ENCODE measurements at places on chromosomes 5 and 9.

- no peak for DNase-seq
Measured at GRCh38 chr9:22203371-22204138, 194.4 kb upstream of the CDKN2B start.

- no peak for DNase-seq
Measured at GRCh38 chr5:1508659-1509290, 15.0 kb downstream of the LPCAT1 start.

DNA sequence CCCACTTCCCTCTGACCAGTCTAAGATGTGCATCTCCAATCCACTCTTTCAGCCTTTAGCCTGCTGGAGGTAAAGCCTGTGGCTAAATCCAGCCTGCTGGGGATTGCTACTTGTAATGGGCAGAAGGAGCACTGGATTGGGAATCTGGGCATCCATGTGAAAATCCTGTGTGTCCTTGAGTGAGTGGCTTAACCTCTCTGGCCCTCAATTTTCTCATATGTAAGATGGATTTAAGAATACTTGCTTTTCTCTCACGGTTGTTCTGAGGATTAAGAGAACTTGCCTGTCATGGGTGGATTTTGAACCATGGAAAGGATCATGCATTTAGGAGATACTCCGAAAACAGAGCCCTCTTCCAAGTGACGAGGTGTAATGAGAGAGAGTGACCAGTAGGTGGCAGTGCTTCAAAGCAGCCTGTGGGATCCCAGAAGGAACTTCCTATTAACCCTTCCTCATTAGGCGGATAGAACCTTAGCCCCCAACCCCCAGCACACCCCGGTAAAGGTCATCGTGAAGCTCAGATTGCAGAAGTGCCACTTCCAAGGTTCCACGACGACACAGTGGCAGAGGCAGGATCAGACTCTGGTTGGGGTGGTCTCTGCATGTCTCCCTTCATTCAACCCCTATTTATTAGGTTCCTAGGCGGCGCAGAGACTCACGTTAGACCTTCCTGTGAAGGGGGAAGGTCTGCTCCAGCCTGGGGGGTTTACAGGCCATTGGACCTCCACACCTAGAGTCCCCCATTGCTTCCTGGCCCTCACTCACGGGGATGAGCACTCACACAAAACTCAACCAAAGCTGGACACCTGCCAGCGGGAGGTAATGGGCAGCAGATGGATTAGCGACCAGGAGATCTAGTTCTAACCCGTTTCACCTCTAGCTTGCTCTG is 68.7 kb upstream of the ZNF618 start:
- no peak for DNase-seq

DNA sequence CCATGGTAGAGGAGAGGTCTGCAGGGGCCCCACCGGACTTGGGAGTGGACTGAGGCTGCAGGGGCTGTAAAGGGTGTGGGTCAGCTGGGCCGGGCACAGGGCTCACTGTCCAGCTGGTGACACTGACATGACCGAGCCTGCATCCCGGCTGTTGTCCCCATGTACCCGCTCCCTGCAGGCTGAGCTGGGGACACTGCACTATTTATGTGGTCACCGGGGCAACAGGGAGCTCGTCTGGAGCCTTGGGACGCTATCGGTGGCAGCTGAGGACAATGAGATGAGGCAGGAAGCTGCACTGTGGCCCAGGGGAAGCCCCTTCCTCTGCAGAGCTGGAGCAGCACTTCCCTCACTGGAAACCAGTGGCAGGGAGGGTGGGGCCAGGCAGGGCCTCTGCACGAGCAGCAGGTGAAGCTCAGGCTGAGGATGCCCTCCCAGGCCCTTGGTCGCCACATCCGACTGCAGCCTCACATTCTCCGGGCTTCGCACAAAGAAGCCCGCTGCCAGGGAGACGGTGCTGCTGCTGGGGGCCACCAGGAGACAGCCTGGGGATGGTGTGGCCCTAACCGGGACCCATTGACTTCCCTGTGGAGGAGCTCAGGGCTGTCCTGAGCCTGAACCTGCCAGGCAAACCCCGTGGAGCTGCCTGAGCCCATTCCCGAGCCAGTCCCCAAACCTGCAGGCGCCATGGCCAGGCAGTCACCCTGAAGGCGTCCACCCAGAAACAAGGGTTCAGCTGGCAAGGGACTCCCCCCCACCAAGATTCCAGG is 26.4 kb downstream of the ZDHHC11B start:
- no peak for DNase-seq

GRCh38 chr5:14405706-14406553 is 175.7 kb upstream of the OTULINL start:
- DNase-seq: no peak

- no peak for DNase-seq
Measured at GRCh38 chr5:138849439-138849838, 25.7 kb downstream of the LRRTM2 start.

GRCh38 chr5:62960781-62961180 is 382.2 kb downstream of the LRRC70 start:
- no peak for DNase-seq

GRCh38 chr5:113792806-113793205 is 279.3 kb downstream of the YTHDC2 start:
- DNase-seq: no peak

DNA sequence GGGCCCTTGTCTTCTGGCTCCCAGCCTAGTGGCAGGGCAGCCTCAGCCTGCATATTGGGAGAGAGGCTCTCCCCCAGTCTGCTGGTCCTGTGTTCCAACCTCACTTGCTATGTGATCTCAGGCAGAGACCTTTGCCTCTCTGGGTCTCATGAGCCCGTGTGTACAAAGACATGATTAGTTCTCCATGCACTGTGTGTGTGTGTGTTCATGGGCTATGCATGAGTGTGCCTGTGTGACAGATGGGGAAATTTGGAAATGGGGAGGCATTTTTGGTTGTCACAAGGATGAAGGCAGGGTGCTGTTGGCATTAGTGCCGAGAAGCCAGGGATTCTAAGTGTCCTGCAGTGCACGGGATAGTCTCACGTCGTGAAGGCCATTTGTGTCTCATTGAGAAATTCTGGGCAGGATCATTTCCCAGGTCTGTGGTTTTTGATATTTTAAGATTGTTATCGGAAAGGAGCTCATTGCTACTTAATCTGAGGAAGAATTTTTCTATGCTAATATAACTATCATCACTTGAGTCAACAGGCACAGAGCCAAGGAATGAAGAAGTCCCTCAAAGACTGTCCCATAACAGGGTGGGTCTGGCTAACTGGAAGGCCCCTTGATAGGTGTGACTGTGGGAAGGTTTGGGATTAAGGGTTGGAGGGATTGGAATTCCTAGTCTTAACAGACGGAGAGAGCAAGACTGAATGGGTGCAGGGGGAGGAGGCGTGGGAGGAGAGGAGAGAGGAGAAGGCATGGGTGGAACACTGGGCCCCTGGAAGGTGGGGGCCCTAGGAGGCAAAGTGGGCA is 168.5 kb downstream of the RGS3 start:
- DNase-seq: no peak

- no peak for DNase-seq
Measured at GRCh38 chr9:1878811-1879210, 136.3 kb upstream of the SMARCA2 start.

GRCh38 chr9:121651295-121652020 is at the start of gene DAB2IP:
TSS of gene DAB2IP (plus strand) at chr9:121651634. CDS start at chr9:121651776, 142 bp downstream.
- no peak for DNase-seq

DNA sequence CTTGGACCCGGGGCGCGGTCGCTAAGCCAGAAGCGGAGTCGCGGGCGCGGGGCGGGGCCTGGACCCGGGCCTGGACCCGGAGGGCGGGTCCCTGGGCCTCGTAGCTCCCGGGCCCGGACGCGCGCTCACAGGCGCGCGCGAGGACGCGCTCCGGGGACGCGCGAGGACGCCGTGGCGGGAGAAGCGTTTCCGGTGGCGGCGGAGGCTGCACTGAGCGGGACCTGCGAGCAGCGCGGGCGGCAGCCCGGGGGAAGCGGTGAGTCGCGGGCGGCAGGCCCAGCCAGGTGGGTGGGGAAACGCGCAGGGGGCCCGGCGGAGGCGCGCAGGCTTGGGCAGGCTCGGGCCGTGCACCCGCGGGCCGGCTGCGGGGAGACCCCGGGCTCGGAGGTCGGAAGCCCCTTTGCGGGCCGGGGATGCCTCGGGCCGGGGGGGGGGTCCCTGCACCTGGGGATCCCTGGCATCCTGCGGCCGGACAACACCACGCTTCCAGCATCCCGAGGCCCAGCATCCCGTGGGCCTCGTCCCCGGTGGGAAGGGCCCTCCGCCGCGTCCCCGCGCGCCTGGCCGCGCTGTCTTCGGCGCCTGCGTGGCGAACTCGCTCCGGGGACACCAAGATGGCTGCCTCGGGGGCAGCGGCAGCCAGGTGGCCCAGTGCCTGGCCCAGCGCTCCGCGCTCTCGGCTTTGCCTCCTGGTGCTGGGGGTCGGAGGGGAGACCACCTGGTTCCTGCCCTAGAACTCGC is at the start of gene SFXN1:
TSS of gene SFXN1 (plus strand) at position 177 of the 741 bp plus-strand sequence. CDS start 13,544 bp downstream, outside the sequence.
- DNase-seq: no peak

- DNase-seq: no peak
Measured at GRCh38 chr5:33023649-33024048, 312.5 kb downstream of the NPR3 start.

All from cortex of kidney (tissue), 1 donor.